Spinal cord (tissue), 10 donors: ENCODE measurements at places on chromosomes 7 and 10. TPM values are rescaled to one million over a fixed set of nuclear protein-coding genes. Genes with fewer than 3 reads are reported as not detected.

The KCNMA1 gene
- 68.8 TPM for total RNA-seq

The ADRA2A gene
- 6.6 TPM for total RNA-seq

The ZNF485 gene
- 5.6 TPM for total RNA-seq

The FRAT2 gene
- total RNA-seq, result 8.1 TPM

The SORBS1 gene
- total RNA-seq, result 95.1 TPM

The INHBA gene
- 8.3 TPM for total RNA-seq

The VAX1 gene
- total RNA-seq, result not detected

The FKBP6 gene
- total RNA-seq, result not detected

The SUFU gene
- total RNA-seq, result 6.8 TPM

The GHRHR gene
- 4.4 TPM for total RNA-seq

The DGKB gene
- total RNA-seq, result 13.6 TPM

The OPTN gene
- total RNA-seq, result 54.3 TPM

The STEAP1B gene
- total RNA-seq, result 7.1 TPM

The LSM8 gene
- 48.1 TPM for total RNA-seq
